ENCODE measurements at places on chromosomes 7 and 10.

GRCh38 chr10:128091636-128092210 lies 34.5 kb downstream of the MKI67 start:
- no peak for DNase-seq

DNA sequence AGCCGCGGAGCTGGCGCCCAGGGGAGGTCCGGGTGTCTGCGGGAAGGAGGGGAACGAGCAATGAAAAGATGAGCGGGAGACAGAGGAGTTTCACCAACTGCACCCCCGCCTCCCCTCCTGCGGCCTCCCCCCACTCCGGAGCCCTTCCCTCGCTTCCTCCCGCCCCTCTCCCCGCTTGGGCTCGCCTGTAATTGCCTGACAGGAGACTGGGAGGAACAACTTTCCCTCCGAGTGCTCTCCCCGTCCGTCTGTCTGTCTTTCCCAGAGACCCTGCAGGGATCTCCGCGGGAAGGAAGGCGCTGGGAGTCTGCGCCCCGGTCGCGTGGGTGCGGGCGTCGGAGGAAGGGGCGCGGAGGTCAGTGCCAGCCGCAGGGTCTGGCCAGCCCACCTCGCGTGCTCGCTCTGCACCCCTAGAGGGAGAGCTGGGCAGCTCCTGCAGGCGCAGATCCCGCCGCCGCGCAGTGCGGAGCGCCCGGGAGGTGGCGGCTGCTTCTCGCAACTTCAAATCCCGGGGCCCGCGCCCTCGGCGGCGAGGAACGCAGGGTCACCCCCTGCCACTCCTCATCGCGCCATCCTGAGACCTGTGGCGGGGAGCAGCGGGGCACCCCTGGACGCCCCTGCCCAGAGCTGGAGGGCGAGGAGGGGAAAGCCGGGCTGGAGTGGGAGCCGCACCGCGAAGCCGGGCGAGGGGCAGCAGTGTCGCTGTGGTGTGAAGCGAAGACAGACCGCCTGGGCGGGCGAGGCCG lies 511 bp upstream of the NRP1 start:
- peak; percentile 18 for DNase-seq

DNA sequence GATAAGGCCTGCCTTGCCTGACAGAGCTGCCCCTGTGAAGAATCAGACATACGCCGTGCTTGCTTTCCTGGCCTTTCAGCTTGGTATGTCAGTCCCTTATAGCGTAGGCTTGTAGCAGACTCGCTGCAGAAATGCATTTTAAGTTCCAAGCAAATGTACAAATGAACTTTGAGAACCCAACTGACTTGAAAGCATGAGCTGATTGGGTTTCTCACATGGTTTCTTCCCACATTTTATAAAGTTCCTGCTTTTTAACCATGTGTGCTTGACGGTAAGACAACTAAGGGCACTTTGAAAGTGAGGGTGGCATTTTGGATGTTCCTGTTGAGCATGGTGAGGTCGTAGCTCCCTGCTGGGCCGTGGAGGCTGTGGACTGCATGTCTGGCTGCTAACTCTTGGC lies 62.6 kb downstream of the CCNY start:
- DNase-seq, result no peak

DNA sequence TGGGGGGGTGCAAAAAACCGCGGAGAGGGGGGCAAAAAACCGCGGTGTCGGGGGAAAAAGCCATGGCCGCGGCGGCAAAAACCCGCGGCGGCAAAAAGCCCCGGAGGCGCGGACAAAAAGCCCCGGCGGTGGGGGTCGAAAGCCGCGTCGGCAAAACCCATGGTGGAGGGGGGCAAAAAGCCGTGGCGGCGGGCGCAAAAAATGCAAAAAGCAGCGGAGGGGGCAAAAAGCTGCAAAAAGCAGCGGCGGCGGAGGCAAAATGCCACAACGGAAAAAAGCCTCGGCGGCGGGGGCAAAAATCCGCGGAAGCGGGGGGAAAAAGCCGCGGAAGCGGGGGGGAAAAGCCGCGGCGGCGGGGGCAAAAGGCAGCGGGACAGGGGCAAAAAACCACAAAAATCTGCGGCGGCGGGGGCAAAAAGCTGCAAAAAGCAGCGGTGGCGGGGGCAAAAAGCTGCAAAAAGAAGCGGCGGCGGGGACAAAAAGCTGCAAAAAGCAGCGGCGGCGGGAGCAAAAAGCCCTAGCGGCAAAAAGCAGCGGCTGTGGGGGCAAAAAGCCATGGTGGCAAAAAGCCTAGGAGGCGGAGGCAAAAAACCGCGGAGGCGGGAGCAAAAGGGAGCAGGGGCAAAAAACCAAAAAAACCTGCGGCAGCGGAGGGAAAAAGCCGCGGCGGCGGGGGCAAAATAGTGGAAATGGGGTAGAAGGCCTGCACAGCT lies 418.9 kb downstream of the ZNF716 start:
- DNase-seq, result no peak

- DNase-seq, result no peak
Observed at GRCh38 chr7:95963446-95963990, 191.2 kb downstream of the DYNC1I1 start.

GRCh38 chr7:120856621-120857352 lies 1.2 kb downstream of the TSPAN12 start:
- no peak for DNase-seq

DNA sequence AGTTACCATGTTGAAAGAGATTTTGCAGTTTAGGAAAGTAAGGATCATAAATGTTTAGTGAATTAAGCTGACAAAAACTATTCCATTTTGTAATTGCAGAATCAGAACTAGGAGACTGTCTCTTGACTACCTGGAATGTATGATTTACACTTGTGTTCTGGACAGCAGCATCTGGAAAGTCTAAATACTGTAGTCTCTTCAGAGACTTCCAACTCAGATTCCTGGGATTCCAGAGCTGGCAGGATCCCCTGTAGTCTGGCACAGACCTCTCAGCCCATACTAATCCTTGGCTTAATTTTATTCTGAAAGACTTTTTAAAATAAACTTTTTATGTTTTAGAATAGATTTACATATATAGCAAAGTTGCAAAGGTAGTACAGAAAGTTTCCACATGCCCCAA lies 452.7 kb downstream of the DPP6 start:
- DNase-seq, result no peak

- DNase-seq, result no peak
Observed at GRCh38 chr7:81180573-81180972, 261.7 kb upstream of the SEMA3C start.

GRCh38 chr7:79691074-79691473 lies 237.6 kb upstream of the MAGI2 start:
- DNase-seq, result no peak

DNA sequence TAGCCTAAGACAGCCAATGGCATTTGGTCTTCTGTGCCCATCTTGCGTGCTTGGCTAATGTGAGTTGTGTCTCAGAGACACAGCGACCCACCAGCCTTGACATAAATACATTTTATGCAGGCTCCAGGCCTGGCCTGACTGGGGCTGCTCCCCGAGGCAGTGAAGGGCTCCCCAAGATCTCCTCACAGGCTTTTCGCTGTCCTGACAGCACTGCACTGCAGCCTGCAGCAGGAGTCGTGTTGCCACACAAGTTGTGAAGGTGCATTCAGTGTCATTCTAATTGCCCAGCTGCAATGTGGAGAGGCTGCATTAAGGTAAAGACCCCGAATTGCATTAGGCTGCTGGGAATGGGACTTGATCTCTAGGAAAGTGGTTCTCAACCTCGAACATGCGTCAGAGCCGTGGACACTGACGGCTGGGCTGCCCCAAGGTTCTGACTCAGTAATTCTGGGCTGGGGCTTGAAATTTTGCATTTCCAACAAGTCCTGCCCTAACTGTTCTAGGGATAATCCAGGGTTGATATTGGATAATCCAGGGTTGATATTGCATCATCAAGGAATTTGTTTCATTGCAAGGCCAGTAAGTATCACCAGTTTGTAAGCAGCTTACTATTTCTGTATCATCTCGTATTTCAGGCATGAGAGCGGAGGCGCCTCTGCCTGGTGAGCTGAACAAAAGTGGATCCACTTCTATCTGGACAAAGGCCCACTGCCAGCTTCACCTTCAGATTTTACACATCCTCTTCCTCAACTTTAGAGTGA lies 108.7 kb upstream of the INSIG1 start:
- no peak for DNase-seq

GRCh38 chr7:105429746-105430612 lies 41.3 kb upstream of the SRPK2 start:
- DNase-seq, result peak; percentile 8

DNA sequence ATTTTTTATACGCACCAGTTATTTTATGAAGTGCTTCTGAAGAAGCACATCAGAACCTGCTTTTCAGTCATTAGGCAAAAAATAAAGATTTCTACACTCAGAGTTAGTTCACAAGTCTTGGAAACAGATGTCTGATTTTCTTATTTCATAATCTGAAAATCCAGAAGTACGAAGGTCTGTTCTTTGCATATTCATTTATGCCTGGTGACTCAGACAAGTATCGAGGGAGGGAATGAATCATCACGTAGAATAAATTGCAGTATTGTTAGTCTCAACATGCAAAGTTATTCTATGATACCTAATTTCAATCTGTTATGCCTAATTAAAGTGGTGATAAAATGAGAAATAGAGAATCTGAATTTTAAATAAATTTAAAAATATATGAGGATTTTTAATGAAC lies 113.6 kb upstream of the SEM1 start:
- no peak for DNase-seq

DNA sequence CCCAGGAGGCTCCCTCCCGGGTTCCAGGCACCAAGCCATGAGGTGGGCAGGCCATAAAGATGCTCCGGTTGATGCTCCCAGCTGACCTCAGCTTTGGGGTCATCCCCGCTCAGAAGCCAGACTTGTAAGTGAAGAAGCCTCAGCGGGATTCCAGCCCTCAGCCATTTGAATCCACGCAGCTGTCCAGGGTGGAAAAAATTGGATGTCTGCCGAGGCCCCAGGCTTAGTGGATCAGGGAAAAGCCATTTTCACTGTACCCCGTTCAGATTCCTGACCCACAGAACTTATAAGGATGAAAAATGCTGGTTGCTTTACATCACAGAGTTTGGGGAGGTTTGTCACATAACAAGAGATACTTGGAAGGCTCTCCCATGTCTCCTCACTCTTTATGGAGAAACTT lies 49.2 kb upstream of the CPN1 start:
- DNase-seq, result no peak

DNA sequence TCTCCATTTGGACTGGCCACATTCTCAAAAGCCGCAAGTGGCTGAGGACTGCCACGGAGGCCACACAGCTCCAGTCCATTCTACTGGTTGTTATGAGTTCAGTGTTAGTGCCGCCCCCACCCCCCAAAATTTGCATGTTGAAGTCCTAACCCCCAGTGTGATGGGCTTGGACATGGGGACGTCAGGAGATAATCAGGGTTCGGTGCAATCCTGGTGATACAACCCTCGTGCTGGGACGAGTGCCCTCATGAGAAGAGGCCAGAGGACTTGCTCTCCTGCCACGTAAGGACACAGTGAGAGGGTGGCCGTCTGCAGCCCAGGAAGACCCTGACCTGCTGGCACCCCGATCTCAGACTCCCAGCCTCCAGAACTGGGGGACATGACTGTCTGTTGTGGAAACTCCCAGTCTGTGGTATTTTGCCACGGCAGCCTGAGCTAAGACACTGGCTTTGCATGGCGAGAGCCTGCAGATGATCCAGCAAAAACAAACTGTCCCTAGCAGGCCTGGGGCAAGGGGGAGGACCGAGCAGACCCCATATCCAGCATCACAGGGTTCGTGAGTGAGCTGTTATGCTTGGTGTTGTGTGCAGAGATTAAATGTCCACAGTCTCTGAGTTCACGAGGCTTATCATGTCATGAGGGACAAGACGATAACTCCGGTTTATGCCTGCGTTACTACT lies 41.5 kb upstream of the INSIG1 start:
- no peak for DNase-seq

DNA sequence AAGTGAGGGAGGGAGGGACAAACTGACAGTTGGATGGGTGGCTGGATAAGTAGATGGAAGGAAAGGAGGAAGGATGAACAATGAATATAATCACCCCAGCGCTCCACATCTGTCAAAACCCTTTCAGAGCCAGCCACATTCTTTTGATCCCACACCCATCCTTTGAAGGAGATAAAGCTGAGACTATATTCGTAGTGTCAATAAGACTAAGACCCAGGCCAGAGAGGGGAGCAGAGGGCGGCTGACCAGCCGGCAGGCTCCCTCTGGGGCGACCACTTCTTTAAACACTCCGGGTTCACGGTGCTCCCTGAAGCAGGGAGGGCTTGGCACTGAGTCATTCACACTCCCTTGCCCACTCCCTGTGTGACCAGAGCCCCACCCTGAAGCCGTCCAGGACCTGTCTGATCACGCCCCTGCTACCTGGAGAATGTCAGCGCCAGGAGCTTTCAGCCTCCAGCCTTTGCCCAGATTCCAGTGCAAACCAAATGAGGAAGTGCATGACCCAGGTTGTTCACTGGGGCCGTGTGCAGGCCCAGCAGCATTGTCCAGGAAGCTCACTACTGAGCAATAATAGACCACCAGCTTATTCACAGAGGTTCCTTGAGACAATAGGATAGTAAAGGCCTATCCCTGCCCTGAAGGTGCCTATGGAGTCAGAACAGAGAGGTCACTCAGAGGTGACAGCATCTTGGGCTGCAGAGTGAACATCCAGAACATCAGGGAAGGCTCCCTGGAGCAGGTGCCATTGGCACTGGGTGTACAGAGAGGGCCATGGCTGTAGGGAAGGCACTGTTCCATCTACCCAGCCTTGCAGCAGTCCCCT lies 34.4 kb downstream of the UNC5B start:
- DNase-seq, result peak; percentile 8

DNA sequence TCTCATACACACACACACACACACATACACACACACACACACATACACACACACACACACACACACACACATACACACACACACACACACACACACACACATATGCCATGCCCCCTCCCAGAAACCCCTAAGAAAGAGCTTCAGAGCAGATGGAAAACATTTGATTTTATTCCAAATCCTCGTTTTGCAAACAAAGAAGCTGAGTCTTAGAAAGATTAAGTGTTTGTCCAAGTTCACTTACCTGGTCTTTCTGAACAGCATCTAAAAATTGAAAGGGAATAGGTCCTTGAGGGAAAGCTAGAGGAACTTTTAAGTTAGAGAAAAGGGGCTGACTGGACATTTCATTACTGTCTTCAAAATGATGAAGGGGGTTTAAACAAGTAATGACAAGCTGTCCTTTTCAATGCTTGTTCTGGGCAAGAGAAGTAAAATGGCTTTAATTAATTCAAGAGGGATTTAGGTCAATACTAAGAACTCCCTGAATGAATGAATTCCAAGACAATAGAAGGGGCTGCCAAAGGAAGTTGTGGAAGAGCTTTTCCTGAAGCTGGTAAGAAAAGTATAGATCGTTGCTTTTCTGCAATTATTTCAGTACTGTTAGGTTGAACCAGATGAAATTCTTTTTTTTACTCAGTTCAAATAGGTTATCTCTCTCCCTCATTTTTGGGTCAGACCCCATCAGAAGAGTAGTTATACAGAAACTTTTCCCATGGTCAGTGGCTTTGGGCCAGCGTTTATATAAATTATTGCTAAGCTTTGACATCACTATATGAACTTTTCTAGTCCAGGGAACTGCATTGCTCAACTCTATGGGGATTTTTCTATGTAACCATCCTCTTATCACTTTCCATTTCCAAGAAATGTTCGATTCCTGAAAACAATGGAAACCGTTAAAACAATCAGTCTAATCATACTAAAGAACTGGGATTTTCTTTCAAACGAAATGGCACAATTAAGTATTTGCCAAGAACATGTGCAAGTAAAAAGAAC lies 261.4 kb downstream of the MTERF1 start:
- no peak for DNase-seq

GRCh38 chr7:143303733-143304132 lies 12.2 kb upstream of the CLCN1 start:
- DNase-seq, result no peak

- DNase-seq, result no peak
Observed at GRCh38 chr7:7583731-7584130, 17.0 kb downstream of the MIOS start.

- DNase-seq, result no peak
Observed at GRCh38 chr7:100802951-100803350, 24.4 kb downstream of the EPHB4 start.
